ENCODE measurements at places on chromosomes 3 and 15. TPM values are rescaled to one million over a fixed set of nuclear protein-coding genes. Genes with fewer than 3 reads are reported as not detected.

NEO1 gene
- total RNA-seq = 7.5 TPM

KBTBD8 gene
- total RNA-seq = 0.98 TPM

STRIT1 gene
- total RNA-seq = not detected

MEIS2 gene
- total RNA-seq = 9.3 TPM

TOP2B gene
- total RNA-seq = 63.1 TPM

PPP1R14D gene
- 0.64 TPM for total RNA-seq

ACSBG1 gene
- total RNA-seq = 0.31 TPM

ZNF662 gene
- not detected for total RNA-seq

TMC3 gene
- not detected for total RNA-seq

BCL2A1 gene
- 4.7 TPM for total RNA-seq

PTPRG gene
- 0.74 TPM for total RNA-seq

PTH1R gene
- not detected for total RNA-seq

ISLR2 gene
- 0.36 TPM for total RNA-seq

DNA sequence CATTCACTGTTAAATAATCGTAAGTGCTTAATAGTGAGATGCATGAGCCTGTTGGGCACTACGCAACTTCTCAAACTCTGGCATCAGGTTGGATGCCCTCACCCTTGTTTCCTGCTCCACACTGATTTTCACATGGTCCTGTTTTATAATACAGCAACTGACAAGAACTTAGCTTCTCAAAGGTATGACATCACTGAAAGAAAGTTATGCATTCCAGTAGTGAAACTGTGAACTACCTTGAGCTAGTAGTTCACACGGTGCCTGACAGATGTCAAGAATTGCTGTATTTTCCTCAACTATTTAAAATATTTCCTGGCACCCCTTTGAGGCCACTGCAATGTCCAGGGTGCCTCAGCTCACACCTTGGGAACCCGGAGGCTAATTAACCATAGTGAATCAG lies 327.5 kb downstream of the RORA start:
- DNase-seq = no peak

- no peak for DNase-seq
Measured at GRCh38 chr3:150811984-150812383, 49.0 kb upstream of the SIAH2 start.

- DNase-seq = no peak
Measured at GRCh38 chr3:145716519-145716918, 444.5 kb downstream of the PLOD2 start.

DNA sequence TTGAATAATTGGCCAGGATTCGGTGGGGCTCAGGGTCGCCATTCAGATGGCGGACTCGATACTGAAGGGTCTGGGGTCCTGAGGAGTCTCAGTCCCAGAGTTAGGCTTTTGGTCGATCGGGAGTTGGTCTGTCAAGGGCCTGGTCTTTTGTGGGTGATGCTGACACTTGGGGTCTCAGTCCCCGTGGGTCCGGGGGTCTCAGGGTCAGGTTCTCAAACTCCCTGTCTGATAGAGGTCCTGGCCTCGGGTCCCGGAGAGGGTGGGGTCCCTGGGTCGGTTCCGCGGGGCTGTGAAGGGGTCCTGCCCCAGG lies 467 bp downstream of the NCKIPSD start:
- DNase-seq = no peak

DNA sequence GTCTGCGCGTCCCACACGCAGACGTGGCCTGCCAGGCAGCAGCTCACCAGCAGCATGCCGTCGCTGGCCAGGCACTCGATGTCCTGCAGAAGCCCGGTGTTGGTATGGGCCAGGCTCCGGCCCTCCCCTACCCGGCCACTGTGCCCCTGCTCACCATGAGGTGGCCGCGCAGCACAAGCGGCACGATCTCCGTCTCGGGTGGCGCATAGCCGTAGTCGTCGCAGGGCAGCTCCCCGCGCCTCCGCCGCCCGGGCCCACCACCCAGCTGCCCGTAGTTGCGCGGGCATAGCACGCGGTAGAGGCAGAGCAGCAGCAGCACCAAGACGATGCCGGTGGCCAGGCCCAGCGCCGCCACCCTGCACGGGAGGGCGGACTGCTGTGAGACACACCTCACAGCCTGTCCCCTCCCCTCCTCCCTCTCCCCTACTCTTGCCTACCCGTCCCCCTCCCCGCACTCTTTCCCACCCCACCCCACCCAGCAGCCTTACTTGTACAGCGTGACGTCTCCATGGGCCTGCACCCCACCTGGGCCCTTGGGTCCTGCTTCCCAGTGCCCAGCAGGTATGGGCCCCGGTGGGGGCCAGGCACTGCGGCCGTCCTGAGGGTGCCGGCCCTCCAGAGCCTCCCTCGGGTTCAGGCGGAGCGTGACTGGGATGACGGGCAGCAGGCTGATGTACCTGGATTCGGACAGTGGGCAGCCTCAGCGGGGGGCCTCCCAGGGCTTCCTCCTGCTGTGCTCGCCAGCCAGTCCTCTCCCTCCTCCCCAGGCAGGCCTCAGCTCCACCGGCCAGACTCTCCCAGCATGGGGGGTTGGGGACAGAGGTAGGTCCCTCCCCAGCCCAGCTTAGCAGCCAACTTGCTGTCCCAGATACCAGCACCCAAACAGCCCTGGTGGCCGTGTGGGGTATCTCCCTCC lies 37.6 kb downstream of the PTPN23 start:
- DNase-seq = no peak

- DNase-seq = no peak
Measured at GRCh38 chr15:62841891-62842559, 200.5 kb upstream of the TPM1 start.

DNA sequence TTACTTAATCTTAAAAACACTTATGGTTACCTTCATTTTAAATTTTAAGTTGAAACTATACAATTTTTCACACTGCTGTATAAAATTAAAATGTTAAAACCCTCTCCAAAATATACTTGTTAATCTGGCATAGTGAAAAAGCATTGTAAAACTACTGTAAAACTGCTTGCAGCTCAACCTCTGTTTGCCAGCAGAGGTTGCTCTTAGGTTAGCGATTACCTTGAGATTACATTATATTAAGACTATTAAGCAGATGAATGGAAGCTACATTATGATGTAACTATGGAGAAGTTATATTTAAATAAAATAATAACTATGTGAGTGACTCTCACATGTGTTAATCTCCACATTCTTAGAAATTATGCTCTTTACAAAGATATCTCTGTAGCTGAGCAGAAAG lies 143.6 kb upstream of the SLITRK3 start:
- no peak for DNase-seq

DNA sequence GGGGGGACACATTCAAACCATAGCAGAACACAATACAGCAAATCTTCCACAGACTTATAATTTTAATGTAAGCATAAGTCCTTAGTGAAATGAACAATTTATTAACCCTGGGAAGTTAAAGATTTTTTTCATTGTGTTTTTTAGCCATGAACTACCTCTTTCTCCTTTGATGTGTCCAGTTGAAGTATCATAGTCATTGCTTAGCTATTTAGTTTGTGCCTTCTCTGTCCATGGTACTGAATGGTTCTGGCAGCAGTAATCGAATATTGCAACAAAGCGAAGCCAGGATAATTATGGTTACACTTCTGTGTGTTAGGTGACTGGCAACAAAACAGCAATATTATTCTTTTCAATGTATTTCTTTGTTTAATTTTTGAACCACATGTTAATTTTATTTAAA lies 403.0 kb upstream of the ONECUT1 start:
- DNase-seq = no peak

GRCh38 chr15:84855136-84855535 lies 29.3 kb upstream of the SLC28A1 start:
- no peak for DNase-seq

DNA sequence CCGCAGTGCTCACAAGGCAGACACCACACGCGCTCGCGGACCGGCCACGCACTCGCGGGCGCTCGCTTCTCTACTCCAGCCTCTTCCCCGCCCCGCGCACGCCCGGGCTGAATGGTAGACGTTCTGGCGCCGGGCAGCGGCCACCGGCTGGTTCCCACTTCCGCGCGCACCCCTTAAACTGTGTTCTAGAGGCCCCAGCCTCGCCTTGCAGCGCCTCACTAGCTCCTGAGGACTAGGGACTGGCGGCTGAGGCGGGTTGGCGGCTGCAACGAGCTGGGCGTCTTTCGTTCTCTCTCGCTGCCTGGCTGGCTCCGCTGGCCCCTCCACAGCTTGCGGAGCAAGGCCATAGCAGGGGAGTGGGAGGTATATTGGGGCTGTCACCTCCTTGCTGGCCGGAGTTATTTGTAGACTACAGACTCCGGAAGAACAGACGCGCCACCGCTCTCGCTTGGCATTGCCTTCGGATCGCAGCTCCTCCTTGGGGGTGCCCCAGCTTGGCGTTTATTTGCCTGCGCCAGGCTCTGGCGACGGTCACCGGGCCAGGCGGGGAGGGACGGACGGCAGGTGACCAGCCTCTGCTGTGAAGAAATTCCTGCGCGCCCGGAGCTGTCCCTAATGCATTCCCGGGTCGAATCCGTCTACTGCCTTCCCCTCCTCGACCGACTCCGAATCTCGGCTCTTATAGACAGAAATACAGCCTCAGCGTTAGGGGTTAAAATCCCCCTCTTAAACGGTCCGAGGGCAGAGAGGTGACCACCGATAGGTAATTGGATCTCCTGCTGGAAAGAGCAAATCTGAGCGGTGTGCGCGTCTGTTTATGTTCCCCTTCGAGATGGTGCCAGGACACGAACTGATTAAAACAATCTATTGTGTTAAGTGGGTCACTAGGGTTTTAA lies 1.3 kb downstream of the GREM1 start:
- no peak for DNase-seq

GRCh38 chr15:66524838-66525237 lies 19.7 kb downstream of the ZWILCH start:
- no peak for DNase-seq

- no peak for DNase-seq
Measured at GRCh38 chr3:192918275-192918588, 576 bp upstream of the MB21D2 start.

- no peak for DNase-seq
Measured at GRCh38 chr15:69275074-69275670, 23.5 kb upstream of the PAQR5 start.

- DNase-seq = no peak
Measured at GRCh38 chr3:162699291-162699690, 1202.7 kb downstream of the OTOL1 start.

DNA sequence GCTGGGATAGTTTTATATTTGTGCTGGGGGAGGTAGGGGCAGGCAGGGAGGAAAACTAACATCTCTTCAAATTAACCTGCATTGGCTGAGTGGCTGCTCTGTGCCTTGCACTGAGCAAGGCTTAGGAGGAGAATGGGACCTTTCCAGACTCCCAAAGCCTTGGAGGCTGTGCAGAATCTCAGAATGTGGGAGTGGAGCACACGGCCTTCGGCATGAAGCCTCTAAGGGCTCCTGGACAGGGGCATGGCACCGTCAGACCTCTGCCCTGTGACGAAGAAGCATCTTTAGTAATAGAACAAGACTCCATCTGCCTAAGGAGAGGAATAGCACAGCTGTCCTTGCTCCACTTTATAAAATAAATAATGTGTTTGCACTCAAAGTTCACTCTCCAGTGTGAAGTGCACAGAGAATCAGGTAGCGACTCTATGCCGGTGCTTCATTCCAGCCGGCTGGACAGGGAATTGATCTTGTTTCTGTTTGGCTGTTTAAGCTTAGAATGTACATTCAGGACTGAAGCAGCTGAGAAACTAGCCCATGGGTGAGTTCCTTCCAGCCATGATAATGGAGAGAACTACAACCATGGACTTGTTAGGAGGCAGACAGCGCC lies 228.5 kb upstream of the ADAMTS9 start:
- DNase-seq = no peak

DNA sequence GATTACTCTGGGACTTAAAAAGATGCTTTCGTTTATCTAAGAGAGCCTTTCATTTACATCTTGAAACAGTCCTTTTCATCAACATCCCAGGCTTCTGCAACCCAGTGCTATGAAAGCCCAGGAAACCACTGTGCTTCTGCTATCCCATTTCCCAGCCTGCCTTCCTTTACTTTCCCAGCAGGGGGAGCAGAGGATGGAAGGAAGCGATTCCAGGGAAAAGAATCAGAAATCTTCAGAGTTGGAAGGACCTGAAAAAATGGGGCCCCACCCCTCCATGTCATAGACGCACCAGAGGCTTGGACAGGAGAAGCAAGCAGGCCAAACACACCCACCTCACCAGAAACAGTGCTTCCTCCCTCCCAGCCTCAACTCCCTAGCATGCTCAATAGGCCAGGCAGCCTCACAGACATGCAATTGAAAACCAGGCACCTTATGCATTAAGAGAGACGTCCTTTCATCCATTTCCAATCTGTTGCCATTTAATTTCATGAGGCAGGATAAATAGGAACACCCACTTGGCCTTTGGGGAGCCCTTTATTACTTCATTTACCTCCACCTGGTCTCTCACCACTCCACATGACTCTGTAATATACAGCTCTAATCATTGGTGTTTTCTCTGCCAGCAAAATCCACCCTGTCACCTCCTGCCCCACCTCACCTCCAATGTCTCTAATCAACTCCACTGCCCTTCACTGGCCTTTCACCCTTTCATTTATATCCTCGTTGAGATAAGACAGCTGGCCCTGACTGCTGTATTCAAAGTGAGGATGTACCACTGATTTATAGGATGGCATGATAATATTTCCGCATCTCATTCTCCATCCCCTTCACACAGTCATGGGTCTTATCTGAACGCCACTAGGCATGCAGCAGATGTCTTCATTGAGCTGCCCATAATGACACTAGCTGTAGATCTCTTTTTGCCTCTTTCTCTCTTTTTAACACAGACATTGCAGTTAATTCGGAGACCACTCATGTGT lies 583.9 kb downstream of the NTRK3 start:
- DNase-seq = no peak

DNA sequence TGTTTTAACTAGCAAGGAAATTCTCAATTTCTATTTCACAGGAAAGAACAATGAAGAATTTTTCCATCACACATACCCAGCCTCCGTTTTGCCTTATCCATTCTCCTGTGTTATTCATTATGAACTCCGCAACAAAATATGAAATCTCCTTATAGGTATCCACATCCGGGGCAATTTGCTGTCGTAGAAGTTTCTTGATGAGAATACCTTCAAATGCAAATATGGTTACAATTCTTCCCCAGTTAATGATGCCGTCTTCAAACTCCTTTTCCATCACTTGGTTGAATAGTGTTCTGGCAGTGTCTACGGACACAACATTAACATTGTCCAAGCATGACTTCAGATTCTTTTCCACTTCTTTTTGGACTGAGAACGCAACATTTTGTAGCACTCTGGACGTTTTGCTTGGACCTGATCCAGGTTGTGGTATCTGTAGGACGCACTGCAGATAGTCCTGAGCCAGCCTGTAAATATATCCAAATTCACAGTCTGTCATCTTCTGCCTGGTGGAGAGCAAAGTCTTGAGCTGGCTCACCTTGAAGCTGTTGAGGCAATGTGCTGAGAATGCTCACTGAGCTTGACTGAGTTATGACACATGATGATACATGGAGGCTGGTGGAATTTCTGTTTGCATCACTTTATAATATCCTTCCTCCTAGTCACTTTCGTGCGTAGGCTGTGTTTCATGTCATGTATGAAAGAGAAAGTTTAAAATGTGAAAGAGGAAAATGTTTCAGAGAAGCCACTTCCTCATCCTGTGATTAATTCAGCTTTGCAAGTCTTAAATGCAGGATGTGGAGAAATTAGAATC lies at the start of gene BCL2A1:
Gene BCL2A1 (minus strand): TSS at position 573 of the 811 bp plus-strand sequence. CDS start 77 bp downstream, at position 496.
- DNase-seq = peak; percentile 93

DNA sequence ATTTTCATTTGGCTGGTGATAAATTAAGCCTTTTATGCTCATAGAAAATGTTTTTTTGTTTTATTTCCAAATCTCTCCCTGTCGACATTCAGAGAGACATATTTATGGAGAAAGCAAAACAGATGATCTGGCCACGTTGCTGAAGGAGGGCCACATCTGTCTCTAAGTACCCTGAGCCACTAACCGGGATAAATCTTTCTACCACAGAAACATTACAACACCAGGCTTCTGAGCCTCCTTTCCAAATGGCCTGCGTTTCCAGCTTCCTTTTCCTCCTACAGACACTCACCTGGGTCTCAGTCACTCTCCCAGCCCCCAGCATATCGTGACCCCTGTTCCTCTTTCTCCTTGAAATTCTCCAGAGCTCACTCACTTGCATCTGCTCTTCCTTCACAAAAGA lies 161.0 kb downstream of the ARRDC4 start:
- no peak for DNase-seq
